ENCODE measurements at places on chromosomes 1 and 21. TPM values are rescaled to one million over a fixed set of nuclear protein-coding genes. Genes with fewer than 3 reads are reported as not detected.

- H3K4me1 ChIP-seq = no peaks in the 10 kb centered on the region
- H3K27ac ChIP-seq = no peak overlapping the region
- no peaks in the 10 kb centered on the region for H3K36me3 ChIP-seq
These were observed 4.8 kb upstream of the EDARADD start for GRCh38 chr1:236389253-236389652.

DNA sequence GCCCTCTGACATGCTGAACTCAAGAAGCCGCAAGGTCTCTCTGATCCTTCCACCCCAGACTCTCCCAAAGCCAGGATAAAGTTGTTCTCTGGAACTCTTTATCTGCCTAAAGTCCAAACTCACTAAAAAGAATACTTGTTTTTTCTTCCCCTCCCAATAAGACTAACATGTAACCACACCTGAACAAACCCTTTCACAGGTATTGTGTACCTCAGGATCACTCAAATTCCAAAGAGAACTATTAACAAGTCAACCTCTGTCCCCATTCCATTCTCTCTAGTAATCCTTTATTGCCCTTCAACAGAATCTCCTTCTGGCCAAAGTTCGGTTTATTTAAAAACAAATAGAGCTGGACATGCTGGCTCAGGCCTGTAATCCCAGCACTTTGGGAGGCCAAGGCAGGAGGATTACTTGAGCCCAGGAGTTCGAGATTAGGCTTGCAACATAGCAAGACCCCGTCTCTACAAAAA lies 4.1 kb upstream of the TOE1 start:
- H3K4me3 ChIP-seq = no peak overlapping the region
- no peaks in the 10 kb centered on the region for H3K27me3 ChIP-seq
- H3K36me3 ChIP-seq = peaks cover 22% of the 10 kb centered on the region
- DNase-seq = no peak
- no peak overlapping the region for H3K27ac ChIP-seq
- peaks cover 10% of the 10 kb centered on the region for H3K4me1 ChIP-seq

DNA sequence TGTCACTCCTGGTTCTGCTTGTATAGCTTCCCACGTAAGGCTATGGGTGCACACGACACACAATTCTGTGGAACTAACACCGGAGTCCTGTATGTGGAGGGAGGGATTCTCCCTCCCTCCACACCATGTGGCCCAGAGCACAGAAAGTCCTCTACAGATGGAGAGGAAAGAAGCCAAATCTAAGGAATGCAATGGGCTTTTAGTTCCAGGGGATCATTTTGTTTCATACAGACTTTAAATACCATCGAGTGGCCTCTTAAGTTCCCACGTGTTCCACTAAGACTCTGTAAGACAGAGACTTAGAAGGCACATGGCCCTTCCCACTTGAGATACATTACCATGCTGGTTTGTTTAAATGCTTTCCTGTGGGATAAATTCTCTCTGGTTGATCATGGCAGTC lies 156.0 kb downstream of the TGFB2 start:
- H3K27me3 ChIP-seq = no peaks in the 10 kb centered on the region
- H3K4me3 ChIP-seq = no peak overlapping the region
- peak; percentile 39 for DNase-seq
- no peaks in the 10 kb centered on the region for H3K36me3 ChIP-seq

GRCh38 chr1:38973659-38974437 lies 17.2 kb upstream of the AKIRIN1 start:
- no peaks in the 10 kb centered on the region for H3K4me1 ChIP-seq
- H3K36me3 ChIP-seq = no peaks in the 10 kb centered on the region
- no peak overlapping the region for H3K27ac ChIP-seq
- no peaks in the 10 kb centered on the region for H3K27me3 ChIP-seq
- DNase-seq = no peak

GRCh38 chr1:183029591-183030000 lies 6.4 kb downstream of the LAMC1 start:
- no peaks in the 10 kb centered on the region for H3K27me3 ChIP-seq
- peaks cover 2% of the 10 kb centered on the region for H3K4me1 ChIP-seq
- no peak for DNase-seq
- H3K36me3 ChIP-seq = peaks cover 3% of the 10 kb centered on the region
- no peak overlapping the region for H3K4me3 ChIP-seq

GRCh38 chr1:33350611-33351280 lies 29.8 kb upstream of the A3GALT2 start:
- no peak for DNase-seq
- no peaks in the 10 kb centered on the region for H3K27me3 ChIP-seq

GRCh38 chr21:46008893-46009621 lies 27.5 kb downstream of the COL6A1 start:
- no peaks in the 10 kb centered on the region for H3K36me3 ChIP-seq
- DNase-seq = no peak
- H3K4me1 ChIP-seq = peaks cover 3% of the 10 kb centered on the region
- H3K27me3 ChIP-seq = no peaks in the 10 kb centered on the region
- H3K27ac ChIP-seq = no peak overlapping the region

DNA sequence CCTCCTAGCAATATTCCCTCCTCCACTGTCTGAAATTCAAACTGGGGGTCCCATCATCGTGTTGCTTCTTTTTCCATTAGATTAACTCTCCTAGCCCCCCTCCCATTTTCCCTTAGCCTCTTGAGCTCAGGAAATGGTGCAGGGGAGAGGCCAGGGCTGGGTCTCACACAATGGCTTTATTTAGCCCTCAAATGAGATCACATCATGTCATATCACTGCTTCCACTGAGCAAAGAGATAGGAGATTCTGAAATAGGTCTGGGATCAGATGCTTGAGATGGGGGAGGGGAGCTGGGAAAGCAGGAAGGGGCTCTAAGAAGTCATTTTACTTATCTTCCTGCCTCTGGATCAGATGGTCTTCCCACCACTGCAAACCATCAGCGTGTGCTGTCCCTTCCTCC lies 17.8 kb upstream of the ARHGEF2 start:
- no peaks in the 10 kb centered on the region for H3K4me1 ChIP-seq
- H3K27ac ChIP-seq = no peak overlapping the region
- H3K27me3 ChIP-seq = no peaks in the 10 kb centered on the region
- no peak for DNase-seq
- H3K4me3 ChIP-seq = no peak overlapping the region
- no peaks in the 10 kb centered on the region for H3K36me3 ChIP-seq

GRCh38 chr1:204317170-204317569 lies 42.6 kb downstream of the PLEKHA6 start:
- DNase-seq = no peak
- peaks cover 3% of the 10 kb centered on the region for H3K4me1 ChIP-seq
- H3K36me3 ChIP-seq = no peaks in the 10 kb centered on the region
- no peak overlapping the region for H3K27ac ChIP-seq
- H3K4me3 ChIP-seq = no peak overlapping the region
- no peaks in the 10 kb centered on the region for H3K27me3 ChIP-seq

- H3K27ac ChIP-seq = no peak overlapping the region
- no peaks in the 10 kb centered on the region for H3K4me1 ChIP-seq
- no peaks in the 10 kb centered on the region for H3K27me3 ChIP-seq
- no peaks in the 10 kb centered on the region for H3K36me3 ChIP-seq
- no peak for DNase-seq
These were observed 73.6 kb upstream of the NBPF3 start for GRCh38 chr1:21366288-21366687.

DNA sequence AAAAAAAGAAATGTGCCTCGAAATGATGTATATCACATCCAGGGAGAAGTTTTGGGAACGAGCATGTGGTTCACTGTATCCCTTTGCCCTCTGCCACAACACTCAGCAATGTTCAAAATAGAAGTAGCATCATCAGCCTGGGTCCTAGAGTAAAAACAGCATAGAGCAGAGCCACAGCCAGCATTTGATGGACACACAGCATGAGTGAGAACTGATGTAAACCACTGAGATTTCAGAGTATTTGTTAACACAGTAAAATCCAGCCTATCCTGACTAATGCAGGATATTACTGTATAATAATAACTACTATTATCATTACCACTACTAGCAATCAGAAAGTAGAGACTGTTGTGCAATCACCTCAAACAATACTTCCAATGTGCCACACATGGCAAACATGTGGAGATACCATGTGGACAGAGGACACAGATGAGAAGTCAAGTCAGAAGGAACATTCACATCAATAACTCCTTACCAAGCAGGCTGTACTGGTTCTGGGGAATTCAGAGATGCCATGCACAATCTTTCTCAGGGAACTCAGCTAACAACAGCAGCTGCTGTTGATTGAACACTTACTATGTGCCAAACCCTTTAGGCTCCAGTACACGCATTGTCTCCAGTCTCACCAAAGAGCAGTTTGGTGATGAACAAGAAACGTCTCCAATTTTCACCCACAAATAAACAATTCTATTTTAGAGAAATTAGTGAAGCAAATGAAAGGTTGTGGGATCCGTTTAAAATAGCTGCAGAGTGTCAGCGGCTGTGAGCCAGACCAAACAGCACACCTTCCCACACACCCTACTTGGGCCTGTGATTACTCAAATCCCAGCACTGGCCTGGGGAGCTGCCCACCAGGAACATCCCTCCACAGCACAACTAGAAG lies 16.6 kb upstream of the GFI1 start:
- no peaks in the 10 kb centered on the region for H3K4me1 ChIP-seq
- no peak overlapping the region for H3K27ac ChIP-seq
- no peak overlapping the region for H3K4me3 ChIP-seq
- no peak for DNase-seq

DNA sequence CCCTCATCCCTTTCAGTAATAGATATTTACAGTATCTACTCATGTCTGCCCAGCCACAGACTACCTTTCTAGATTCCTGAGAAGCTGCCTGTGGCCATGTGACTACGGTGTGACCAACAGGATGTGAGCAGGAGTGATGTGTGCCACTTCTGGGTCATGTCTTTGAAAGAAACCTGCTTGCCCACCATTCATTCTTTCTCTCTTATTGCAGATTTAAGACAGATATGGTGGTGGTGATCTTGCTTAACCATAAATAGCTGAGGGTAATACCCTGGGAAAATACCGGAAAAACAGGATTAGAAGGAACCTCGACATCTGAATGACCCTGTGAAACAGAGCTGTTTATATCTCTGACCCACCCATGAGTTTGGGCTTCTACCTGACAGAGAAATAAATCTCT lies 41.6 kb upstream of the GUCA2A start:
- H3K36me3 ChIP-seq = no peaks in the 10 kb centered on the region
- DNase-seq = no peak
- H3K27ac ChIP-seq = no peak overlapping the region
- no peak overlapping the region for H3K4me3 ChIP-seq

GRCh38 chr1:221900678-221901077 lies 158.8 kb upstream of the DUSP10 start:
- H3K27ac ChIP-seq = no peak overlapping the region
- no peak for DNase-seq
- H3K4me3 ChIP-seq = no peak overlapping the region
- no peaks in the 10 kb centered on the region for H3K4me1 ChIP-seq

DNA sequence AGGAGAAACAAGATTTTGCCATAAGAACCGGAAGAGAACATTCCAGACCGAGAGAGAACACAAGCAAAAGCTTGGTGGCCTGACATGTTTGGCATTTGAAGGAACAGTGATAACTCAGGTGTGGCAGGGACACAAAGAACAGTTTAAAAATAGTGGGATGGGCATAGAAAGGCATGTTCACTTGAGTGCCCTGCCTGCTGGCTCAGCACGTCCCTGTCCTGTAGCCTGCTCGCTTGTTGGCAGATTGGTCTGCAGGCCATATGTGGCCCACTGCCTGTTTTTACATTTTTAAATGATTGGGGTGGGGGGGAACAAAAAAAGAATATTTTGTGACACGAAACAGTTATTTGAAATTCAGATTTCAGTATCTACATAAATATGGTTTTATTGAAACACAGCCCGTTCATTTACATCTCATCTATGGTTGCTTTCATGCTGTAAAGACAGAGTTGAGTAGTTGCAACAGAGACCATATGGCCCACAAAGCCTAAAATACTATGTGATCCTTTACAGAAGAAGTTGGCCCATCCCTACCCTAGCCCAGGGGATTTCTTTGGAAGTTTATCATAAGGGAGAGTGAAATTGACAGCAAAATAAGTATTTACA lies 100.7 kb downstream of the RGL1 start:
- no peak overlapping the region for H3K27ac ChIP-seq
- no peaks in the 10 kb centered on the region for H3K27me3 ChIP-seq
- no peaks in the 10 kb centered on the region for H3K4me1 ChIP-seq
- no peak for DNase-seq
- H3K36me3 ChIP-seq = peaks cover 21% of the 10 kb centered on the region

GRCh38 chr1:169941982-169942830 lies 48.5 kb upstream of the SCYL3 start:
- H3K4me3 ChIP-seq = no peak overlapping the region
- DNase-seq = no peak
- H3K27me3 ChIP-seq = no peaks in the 10 kb centered on the region
- H3K27ac ChIP-seq = no peak overlapping the region
- peaks cover 4% of the 10 kb centered on the region for H3K36me3 ChIP-seq

DNA sequence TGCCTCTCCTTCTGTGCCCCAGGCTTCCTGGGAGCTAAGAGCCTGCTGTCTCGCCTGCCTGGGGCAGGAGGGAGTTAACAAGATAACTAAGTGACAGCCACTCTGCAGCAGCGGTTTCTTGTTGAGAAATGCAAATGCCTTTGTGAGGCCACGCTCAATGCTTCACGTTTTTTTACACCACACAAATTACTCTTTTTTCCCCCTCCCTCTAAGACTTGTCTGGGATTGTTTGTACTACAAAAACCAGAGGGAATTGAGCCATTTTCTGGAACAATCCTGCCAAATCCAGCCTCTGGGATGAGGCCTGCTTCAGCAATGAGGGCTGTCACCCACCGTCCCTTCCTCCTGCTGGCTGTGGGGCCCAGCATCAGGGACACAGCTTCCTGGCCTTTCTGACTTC lies 119.6 kb downstream of the ACTL8 start:
- H3K36me3 ChIP-seq = no peaks in the 10 kb centered on the region
- no peaks in the 10 kb centered on the region for H3K27me3 ChIP-seq
- no peak overlapping the region for H3K27ac ChIP-seq
- H3K4me1 ChIP-seq = peaks cover 9% of the 10 kb centered on the region
- H3K4me3 ChIP-seq = no peak overlapping the region

- H3K27me3 ChIP-seq = no peaks in the 10 kb centered on the region
- peaks cover 4% of the 10 kb centered on the region for H3K4me1 ChIP-seq
- peaks cover 2% of the 10 kb centered on the region for H3K36me3 ChIP-seq
- H3K4me3 ChIP-seq = no peak overlapping the region
These were observed 31.4 kb downstream of the EPS15 start for GRCh38 chr1:51487628-51488027.

Gene CLCA4
- total RNA-seq = 0.09 TPM

Gene IL19
- total RNA-seq = 0.12 TPM

Gene GBP7
- total RNA-seq = 0.09 TPM

Gene LCE1B
- total RNA-seq = not detected

Gene HRNR
- not detected for total RNA-seq

Gene CDC7
- 8.3 TPM for total RNA-seq

Gene SPRR2F
- total RNA-seq = not detected

Gene DIO1
- total RNA-seq = 1.1 TPM

Gene TMOD4
- total RNA-seq = 0.83 TPM

Gene NBPF10
- total RNA-seq = 3.1 TPM
